ENCODE measurements at places on chromosomes 3 and 15.

GRCh38 chr3:129699612-129700011, 93.1 kb upstream of the PLXND1 start:
- DNase-seq, result no peak

DNA sequence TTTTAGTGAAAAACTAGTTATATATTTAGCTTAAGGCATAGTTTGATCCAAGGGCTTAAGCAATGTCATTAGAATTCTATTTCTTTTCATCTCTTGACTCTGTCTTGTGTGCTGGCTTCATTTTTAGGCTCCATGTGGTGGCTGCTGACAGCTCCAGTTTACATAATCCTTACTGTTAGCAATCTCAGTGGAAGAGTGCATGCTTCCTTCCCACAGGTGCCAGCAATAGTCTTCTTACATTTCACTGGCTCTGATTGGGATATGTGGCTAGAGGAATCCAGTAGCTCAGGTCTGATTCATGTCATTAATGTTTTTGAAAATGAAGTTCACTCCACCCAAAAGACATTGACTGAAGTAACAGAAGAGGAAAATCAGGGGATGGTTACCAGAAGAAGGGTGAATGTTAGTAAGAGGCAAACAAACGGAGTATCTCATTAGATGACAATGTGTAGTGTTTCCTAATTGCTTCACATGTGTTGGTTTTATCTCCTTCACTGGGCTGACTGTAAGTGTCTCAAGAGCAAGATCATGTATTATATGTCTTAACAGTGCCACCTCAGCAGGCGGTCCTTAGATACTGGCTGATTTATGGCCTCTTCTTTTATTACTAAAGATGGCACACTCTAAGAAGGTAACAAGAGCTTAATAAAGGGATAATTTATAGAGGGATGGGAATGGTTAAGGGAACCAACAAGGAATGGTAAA, 25.6 kb upstream of the TCF12 start:
- no peak for DNase-seq

GRCh38 chr15:35496585-35496984, 49.4 kb downstream of the DPH6 start:
- DNase-seq, result no peak

DNA sequence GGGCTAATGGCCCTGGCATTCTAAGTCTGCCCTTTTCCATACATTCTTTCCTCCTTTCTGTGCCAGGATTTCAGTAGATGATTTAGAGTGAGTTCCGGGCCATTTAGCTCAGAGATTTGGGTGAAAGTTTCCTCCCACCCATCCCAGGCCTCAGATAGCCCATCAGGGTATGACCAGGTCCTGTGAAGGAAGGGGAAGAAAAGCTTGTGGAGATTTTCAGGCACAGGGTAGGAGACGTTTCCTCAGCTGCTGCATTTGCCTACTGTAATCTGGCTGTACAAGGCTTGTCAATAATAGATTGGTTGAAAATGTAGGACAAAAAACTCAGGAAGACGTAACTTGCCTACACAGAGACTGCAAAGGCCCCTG, 63.2 kb upstream of the BCL6 start:
- DNase-seq, result no peak

DNA sequence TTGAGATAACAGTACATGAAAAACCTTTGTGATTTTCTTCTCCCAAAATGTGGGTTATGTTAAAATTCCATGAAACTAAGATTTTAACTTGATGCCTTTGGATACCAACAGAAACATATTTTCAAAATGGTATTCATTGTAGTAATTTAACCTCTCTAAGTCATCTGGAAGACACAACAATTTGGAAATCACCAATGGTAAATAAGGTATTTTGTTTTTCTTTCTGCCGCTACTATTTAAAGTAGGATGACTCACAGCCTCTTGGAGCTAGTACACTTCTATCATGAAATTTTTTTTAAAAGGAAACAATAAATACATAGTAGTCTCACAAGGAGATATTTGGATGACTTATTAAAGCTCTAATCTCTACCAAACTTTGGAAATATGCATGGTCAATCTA, 291.6 kb upstream of the VEPH1 start:
- no peak for DNase-seq

DNA sequence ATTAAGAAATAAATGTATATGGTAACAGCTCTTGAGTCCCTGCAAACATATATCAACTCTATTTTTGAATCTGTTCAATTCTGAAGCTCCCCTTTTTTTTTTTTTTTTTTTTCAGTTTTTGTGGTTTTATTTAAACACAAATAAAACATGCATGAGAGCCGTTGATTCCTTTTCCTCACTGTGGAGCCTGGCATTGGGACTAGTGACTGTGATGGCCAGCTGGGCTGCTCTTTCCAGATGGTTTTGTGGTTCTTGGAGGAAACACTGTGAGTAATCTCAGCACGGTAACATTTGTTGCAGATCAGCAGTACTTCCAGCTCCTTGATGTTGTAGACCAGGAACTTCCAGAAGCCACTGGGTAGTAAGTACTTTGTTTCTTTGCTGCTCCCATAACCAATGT, 15.9 kb downstream of the EMC7 start:
- no peak for DNase-seq

- no peak for DNase-seq
Observed at GRCh38 chr15:81189583-81190283, 6.9 kb upstream of the IL16 start.

GRCh38 chr3:120410541-120410940, 40.3 kb downstream of the FSTL1 start:
- DNase-seq, result no peak

DNA sequence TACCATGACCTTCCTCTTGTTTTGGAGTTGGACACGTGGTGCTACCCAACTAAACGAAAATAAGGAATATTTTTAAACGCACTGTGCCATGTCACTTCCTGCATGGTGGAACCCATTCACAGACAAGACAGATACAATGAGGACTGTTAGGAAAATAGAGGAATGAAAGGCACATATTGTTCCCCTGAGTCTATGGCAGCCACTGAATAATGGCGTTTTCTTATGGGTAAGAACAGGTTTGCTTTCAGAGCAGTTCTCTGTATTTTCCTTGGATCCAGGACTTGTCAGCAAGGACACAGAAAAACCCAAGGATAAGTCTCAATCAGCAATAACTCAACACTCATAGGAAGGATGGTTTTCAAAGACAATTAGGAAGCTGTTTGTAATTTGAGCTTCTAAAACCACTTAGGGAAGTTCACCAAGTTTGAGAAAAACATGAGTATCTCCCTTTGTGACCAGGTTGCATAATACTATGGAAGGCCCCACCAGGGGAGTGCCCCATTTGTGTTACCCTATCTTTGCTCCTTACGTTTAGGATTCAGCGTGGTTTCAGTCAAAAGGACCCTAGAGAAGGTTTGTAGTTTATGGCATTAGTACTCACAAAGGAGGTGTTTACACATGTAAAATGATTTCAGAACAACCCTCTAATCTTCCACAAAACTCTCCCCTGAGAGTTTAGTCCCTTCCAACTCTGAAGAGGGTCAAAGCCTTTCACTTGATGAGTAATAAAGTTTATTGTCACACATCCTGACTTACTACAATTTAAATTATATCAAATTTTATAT, 487.2 kb upstream of the ATP11B start:
- DNase-seq, result no peak

DNA sequence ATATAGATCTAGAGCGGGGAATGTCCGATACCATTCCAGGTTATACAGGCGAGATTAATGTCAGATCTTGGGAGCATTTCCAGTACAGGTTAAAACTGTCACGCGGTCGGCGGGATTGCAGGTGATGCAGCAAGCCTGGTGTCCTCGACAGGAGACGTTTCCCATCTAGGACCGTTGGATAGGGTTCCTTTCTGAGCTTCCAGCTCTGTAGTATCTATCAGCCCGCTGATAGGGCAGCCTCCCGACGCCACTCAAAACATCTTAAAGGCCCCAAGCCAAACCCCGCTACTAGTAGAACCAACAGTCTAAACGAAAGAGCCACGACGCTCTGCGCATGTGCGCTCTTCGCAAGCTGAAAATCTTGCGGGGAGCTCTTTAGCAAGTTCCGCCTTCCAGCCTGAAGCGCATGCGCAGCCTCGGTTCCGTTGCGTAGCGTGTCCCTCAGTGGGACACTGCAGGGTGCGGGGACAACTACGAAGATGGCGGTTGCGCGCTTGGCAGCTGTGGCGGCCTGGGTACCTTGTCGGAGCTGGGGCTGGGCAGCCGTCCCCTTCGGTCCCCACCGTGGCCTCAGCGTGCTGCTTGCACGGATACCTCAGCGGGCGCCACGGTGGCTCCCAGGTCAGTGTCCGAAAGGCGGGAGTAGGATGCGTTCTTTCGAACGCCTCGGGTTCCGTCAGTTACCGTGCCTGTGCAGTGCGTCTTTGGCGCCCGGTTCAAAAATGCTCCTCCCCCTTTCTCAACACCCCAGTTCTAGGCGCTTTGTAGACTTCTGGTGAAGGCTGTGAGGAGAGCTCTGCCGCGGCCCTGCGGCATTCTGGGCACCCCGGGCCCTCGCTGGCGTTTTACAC, at the start of gene ABHD10:
Gene ABHD10 (plus strand): TSS at position 444 of the 851 bp plus-strand sequence. CDS start 36 bp downstream, at position 480.
- DNase-seq, result peak; percentile 96

GRCh38 chr15:39497759-39498565, 82.9 kb upstream of the THBS1 start:
- no peak for DNase-seq

DNA sequence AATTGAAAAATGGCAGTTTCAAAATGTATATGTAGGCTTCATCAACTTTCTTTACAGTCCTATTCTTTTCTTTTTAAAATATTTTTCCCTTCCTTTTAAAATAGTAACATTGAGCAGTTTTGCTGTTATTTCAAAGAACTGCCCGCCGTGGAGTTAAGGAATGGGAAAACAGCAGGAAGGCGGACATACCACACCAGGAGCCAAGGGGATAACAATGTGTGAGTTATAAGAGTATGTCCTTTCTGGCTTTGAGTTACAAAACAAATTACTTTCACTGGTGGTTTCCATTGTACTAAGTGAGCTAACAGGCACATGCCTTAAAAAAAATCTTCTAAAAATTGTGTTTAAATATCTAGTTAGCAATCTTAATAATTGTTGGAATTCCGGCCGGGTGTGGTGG, 37.4 kb upstream of the FBXL22 start:
- DNase-seq, result no peak

GRCh38 chr15:65954289-65954741, 85.0 kb downstream of the RAB11A start:
- DNase-seq, result no peak

DNA sequence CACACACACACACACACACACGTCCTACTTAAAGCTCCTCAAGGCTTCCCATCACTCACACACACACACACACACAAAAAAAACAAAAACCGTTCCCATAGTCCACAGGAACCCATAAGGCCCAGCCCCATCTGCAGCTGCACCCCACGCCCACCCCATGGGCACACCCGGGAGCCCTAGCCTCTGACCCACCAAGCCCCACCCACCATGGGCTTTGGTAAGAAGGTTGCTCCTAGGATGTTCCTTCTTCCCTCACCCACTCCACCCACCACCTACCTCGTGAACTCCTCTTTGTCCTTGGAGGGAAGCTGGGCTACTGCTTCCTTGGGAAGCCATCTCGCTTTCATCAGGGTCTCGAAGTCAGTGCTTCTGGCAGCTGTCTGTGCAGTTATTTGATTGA, 115.1 kb downstream of the TPRA1 start:
- DNase-seq, result no peak

DNA sequence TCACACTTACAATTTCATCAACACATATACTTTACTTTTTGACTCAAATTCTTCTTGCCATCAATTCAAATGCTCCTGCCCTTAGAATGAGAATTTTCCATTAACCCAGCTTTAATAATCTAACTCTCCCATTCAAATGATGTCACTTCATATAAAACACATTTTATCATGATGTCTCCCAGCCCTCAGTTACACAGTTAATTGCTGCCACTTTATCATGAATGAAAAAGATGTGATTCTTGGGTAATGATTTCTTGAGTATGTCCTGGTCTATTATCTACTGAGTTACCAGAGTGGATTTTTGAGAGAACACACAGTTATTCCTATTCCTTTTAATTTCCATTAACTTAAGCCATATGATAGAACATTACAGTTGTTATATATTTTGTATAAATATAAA, 7.6 kb downstream of the AGTR1 start:
- DNase-seq, result no peak

DNA sequence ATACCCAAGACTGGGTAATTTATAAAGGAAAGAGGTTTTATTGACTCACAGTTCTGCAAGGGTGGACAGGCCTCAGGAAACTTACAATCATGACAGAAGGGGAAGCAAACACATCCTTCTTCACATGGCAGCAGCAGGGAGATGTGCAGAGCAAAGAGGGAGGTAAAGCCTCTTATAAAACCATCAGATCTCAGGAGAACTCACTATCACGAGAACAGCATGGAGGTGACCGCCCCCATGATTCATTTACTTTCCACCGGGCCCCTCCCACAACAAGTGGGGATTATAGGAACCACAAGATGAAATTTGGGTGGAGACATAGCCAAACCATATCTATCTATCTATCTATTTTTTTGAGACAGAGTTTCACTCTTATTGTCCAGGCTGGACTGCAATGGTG, 5.4 kb downstream of the GDPGP1 start:
- no peak for DNase-seq

GRCh38 chr3:47299381-47300318, 16.9 kb downstream of the KLHL18 start:
- no peak for DNase-seq

- DNase-seq, result no peak
Observed at GRCh38 chr3:62592408-62592807, 219.1 kb upstream of the FEZF2 start.

DNA sequence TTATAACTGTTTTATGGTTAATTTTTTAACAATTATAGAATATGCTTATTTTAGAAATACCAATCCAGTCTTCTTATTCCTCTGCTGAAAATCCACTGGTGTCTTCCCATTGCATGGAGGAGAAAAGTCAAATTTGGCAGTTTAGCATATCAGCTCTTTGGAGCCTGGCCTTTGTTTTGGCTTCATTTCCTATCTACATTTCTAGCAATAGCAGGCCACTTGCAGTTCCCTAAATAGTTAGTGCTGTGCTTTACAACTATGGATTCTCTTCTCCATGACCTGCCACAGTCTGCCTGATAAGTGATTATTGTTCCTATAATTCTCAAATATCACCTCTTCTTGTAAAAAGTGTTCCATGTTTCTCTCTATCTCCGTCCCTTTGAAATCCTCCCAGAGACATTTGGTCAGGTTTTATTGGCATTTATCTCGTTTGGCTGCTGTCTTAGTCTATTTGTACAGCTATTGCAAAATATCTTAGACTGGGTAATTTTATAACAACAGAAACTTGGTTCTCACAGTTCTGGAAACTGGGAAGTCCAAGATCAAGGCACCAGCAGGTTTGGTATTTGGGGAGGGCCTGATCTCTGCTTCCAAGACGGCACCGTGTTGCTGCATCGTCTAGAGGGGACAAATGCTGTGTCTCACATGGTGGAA, 8.2 kb upstream of the SEC22A start:
- DNase-seq, result no peak

DNA sequence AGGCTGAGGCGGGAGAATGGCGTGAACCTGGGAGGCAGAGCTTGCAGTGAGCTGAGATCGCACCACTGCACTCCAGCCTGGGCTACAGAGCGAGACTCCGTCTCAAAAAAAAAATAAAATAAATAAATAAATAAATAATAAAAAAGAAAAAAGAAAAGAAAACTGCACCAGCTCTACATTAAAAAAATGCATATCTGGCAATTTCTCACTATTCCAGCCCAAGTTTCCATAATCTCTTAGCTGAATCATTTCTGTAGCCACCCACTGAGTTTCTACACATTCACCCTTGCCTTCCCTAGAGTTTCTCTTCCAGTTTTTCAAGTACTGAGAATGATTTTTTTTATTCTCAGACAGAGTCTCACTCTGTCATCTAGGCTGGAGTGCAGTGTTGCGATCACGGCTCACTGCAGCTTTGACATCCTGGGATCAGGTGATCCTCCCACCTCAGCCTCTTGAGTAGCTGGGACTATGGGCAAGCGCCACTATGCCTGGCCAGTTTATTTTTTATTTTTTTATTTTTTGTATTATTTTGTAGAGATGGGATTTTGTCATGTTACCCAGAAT, 24.5 kb upstream of the SLC7A14 start:
- no peak for DNase-seq

All from CD4-positive, alpha-beta T cell treated with Interleukin-4 for 1 hour (primary cell).